ENCODE measurements at places on chromosomes 7 and 10. TPM values are rescaled to one million over a fixed set of nuclear protein-coding genes. Genes with fewer than 3 reads are reported as not detected.

KCNH2 gene
- 0.73 TPM for total RNA-seq

MYOZ1 gene
- not detected for total RNA-seq

GRID2IP gene
- total RNA-seq: 0.12 TPM

TAS2R3 gene
- total RNA-seq: 1.5 TPM

INA gene
- total RNA-seq: not detected

WNT2 gene
- total RNA-seq: not detected

NOBOX gene
- not detected for total RNA-seq

AKR1C4 gene
- total RNA-seq: not detected

CPA4 gene
- not detected for total RNA-seq

AEBP1 gene
- total RNA-seq: 6.0 TPM

GTF2IRD1 gene
- total RNA-seq: 2.5 TPM

GIMAP6 gene
- total RNA-seq: 121 TPM

NODAL gene
- 0.26 TPM for total RNA-seq

TWIST1 gene
- total RNA-seq: 0.14 TPM

HTR5A gene
- total RNA-seq: not detected

TECPR1 gene
- 111 TPM for total RNA-seq

PNLIPRP3 gene
- total RNA-seq: not detected

NPY4R2 gene
- not detected for total RNA-seq

C10orf88 gene
- 15.2 TPM for total RNA-seq

POT1 gene
- total RNA-seq: 27.6 TPM

PKD2L1 gene
- not detected for total RNA-seq

CLCN1 gene
- not detected for total RNA-seq

LBX1 gene
- not detected for total RNA-seq

ACSL5 gene
- 56.5 TPM for total RNA-seq

CTBP2 gene
- total RNA-seq: 0.38 TPM

BUB3 gene
- 211 TPM for total RNA-seq

GDF2 gene
- total RNA-seq: not detected

NKX1-2 gene
- total RNA-seq: not detected

SP4 gene
- 36.4 TPM for total RNA-seq

RET gene
- total RNA-seq: 0.35 TPM

AMZ1 gene
- 0.30 TPM for total RNA-seq

CACNB2 gene
- total RNA-seq: not detected
